ENCODE measurements at places on chromosomes 2 and 18.

GRCh38 chr18:58407649-58408407 is 221.1 kb downstream of the ALPK2 start:
- DNase-seq, result no peak

GRCh38 chr2:17915811-17916518 is 37.5 kb downstream of the KCNS3 start:
- no peak for DNase-seq

DNA sequence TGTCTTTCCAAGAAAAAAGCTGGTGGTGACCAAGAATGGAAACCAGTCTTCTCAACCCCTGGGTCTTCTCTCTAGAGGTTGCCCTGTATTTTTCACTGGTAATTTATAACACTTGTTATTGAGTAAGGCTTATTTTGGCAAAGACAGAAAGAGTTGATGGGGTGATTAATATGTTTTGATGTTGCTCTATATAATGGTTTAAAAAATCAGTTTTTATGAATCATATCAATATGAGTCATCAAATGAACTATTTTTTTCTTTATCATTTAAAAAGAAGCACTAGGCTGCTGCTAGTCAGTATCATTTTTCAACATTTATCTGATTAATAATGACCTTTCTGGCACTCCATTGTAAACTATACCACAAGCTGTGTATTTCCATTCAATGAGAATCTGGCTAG is 1142.2 kb downstream of the LRP1B start:
- no peak for DNase-seq

GRCh38 chr2:96716388-96716787 is 23.5 kb downstream of the LMAN2L start:
- no peak for DNase-seq

- DNase-seq, result no peak
Measured at GRCh38 chr2:71583876-71584275, 130.5 kb downstream of the DYSF start.

DNA sequence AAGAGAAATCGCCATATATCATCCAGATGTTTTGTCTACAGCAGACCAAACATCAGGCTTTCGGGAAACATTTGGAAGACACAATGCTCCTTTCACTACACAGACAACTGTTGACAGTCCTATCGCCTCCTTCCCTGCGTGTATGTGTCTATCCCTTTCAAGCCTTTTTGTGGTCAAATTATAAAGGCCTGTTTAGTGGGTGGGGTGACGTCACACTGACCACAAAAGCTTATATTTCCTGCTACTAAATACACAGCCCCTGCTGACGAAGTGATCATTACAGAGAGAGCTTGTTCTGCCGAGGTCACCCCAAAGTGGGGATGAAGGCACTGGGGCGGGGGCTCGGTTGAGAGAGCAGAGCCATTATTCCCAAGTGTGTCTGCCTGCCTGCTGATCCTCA is 302.7 kb upstream of the TNP1 start:
- DNase-seq, result peak; percentile 67

GRCh38 chr18:13628211-13628610 is 98.1 kb downstream of the FAM210A start:
- peak; percentile 10 for DNase-seq

DNA sequence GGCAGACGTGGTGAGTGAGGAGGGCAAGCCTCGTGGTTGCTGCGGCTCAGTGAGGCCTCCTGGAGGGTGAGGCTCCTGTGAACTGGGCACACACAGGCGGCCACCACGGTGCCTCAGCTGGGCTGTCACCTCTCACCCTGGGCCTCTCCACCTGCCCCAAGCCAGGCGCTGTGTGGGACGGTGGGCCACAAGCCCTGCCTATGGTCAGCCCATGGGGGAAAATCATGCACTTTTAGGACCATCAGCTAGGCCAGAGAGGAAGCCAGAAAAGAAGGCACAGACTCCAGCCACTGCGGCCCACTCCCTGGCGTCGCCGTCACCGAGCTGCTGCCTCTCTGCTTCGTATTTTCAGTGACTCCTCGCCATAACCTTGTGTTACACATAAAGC is 28.5 kb upstream of the HS6ST1 start:
- DNase-seq, result no peak

GRCh38 chr2:48249631-48250473 is 280.1 kb upstream of the STON1 start:
- DNase-seq, result no peak

DNA sequence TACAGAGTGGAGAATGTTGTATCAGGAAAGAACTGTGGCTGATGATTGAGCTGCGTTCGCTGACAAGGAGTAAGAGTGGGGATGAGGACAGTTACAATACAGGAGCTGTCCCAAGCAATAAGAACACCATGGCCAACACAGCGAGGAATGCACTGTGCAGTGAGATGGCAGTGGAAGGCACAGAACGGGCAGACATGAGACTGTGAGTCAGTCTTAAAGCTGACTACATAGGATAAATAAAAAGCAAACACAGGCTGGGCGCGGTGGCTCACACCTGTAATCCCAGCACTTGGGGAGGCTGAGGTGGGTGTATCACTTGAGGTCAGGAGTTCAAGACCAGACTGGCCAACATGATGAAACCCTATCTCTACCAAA is 89.8 kb downstream of the CABYR start:
- DNase-seq, result no peak

GRCh38 chr2:232286001-232286868 is 92.3 kb upstream of the ALPP start:
- DNase-seq, result no peak

GRCh38 chr18:8849696-8850095 is 144.3 kb downstream of the MTCL1 start:
- no peak for DNase-seq

DNA sequence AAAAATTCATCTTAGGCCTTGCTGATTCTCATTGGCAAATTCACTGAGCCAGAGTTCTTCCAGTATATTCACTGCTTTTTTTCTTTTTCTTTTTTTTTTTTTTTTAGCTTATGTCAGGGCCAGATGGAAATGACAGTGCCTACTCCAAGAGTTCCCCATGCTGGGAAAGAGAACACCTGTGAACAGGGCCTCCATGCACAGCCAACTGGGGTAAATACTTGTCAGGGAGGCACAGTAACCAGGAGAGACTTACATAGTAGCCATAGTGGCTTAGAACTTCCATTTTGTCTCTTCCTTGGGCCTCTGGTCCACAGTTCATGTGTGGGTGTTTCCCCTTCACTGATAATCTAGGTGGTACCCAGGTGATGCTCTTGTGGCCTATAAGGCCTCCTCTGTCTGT is 15.2 kb upstream of the SCLY start:
- DNase-seq, result no peak

- DNase-seq, result no peak
Measured at GRCh38 chr2:79789811-79790210, 277.0 kb downstream of the CTNNA2 start.

- DNase-seq, result no peak
Measured at GRCh38 chr2:240632306-240632721, 7.0 kb downstream of the GPR35 start.

- DNase-seq, result no peak
Measured at GRCh38 chr2:8438996-8439395, 242.9 kb upstream of the ID2 start.

DNA sequence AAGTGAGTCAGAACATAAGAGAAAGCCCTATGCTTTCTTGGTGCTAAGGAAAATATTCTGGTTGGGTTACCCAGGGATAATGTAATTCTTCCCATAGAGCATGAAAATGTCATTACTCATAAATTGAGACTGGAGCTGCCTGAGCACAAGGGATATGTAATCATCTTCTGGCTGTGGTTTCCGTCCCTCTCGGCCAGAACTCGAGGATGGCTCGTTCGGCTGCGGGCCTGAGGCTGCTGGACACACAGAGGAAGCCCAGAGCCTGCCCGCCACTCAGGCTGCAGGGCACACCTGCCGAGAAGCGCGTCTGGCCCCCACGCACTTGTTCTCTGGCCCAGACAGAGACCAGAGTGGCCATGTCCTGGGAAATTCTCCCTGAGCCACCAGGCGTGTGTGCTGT is 104.9 kb downstream of the ASAP2 start:
- DNase-seq, result no peak

DNA sequence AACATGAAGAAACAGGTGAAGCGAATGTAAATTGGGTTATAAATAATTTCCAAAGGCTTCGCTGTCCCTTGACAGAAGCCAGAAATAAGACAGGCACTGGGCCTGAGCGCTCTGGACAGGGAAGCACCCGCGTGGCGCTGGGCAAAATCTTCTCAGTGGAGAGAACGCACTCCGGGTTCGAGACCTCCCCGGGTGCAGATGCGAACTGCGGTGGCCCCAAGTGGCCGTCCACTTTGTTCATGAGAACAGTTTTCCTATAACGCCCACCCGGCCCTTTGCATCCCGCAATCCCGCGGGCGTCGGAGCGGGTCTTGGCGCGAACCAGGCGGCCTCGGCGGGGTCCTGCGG is 651 bp upstream of the DPYSL5 start:
- DNase-seq, result peak; percentile 32

DNA sequence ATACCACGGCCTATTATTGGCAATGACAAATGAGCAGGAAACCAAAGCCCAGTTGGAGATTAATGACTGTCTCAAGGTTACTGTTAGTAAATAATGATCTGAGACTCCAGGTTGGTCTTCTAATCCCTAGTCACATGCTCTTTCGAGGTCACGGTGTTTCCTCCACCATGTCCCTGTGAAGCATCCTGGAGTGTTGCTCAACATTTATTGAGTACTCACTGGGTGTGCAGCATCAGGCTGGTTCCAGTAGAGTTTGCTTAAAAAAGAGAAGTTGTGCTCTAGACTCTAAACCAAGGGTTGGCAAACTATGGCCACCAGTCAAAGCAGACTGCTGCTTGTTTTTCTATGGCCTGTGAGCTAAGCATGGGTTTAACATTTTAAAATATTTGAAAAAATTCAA is 263.8 kb upstream of the ATP5MC3 start:
- DNase-seq, result no peak

DNA sequence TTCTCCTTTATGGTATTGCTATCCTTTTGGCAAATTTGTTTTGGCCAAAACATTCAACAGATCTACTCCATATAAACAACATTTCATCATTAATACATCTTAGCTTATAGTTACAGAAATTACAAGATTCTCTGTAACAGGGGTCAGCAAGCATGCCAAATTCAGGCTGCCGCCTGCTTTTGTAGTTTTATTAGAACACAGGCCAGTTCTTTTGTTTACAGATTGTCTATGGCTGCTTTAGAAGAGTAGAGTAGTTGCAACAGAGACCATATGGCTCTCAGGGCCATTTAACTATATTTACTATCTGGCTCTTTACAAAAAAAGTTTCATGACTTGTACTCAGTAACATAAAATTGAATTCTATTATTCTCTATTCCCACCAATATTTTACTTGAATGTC is 53.9 kb downstream of the LNPK start:
- DNase-seq, result no peak

All from head of caudate nucleus (tissue), 42 donors.